ENCODE measurements at places on chromosomes 11 and 22.
A peak's percentile ranks its signal among the peaks of the same experiment; 100 is the strongest.

DNA sequence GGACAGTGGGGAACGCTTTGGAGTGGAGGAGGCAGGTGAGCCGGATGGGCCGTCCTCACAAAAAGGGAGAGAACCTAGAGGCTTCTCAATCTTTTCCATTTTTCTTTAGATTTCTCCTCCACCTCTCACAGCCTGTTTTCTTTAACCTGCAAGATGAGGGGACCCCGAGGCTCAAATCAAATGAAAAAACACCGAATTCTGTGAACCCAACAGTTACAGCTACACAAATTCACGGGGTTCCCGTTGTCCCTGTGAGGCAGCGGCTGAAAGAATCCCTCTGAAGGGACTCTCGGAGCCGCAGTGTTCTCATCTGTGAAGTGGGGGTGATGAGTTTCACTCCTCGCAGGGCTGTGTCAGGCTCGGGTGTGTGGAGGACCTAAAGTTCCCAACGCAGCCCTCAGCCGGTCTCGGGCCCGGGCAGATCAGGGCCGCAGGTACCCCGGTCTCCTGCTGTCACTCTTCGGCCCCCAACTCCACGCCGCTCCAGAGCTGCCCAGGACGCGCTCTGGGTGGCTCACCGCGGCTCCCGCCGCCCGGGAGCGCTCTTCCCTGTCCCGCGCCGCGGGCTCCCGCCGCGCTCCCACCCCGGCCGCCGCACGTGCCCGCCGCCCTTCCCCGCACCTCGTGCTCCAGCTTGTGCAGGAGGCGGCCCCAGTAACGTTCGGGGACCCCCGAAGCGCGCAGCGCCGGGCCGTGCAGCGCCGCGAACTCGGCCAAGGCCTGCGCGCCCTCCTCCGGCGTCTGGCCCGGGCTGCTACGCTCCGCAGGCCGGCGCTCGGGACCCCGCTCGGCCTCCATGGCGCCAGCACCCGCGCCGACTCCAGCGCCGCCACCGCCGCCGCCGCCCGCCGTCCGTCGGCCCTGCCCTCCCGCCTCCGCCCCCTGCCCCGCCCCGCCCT lies at the start of gene TTLL12:
Gene TTLL12 (minus strand): TSS at position 863 of the 899 bp plus-strand sequence. CDS start 65 bp downstream, at position 798.
- peak; percentile 77 for DNase-seq

DNA sequence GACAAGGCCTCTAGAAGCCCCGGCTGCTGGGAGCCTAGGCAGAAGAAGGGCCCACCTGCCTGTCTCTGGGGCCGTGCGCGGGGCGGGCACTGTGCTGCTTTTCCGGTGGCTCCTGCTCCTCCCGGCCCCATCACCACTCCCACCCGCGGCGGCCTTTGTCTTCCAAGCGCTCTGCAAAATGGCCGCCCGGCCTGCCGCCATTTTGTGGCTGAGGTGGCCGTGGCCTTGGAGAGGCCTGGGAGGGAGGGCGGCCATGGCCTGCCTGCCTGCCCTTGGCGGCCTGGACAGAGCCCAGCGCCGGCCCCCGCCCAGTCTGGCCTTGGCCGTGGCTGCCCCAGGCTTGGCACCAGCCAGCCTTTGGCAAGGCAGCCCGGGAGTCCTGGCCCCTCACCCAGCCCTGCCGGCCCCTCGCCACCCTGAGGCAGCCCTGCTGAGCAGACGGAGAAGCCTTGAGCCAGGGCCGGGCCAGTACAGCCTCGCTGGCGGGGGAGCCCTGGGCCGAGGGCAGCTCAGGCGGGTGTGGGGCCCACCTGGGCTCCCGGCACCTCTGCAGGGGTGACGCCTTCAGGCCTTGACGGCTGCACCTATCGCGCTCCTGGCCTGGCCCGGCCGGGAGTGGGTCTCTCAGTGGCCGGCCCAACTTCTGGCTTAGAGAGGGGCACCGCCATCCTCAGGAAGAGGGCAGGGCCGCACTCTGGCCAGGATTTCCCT lies 46.0 kb upstream of the PPARA start:
- no peak for DNase-seq

GRCh38 chr11:36057379-36058042 lies 113.6 kb downstream of the LDLRAD3 start:
- DNase-seq: no peak

DNA sequence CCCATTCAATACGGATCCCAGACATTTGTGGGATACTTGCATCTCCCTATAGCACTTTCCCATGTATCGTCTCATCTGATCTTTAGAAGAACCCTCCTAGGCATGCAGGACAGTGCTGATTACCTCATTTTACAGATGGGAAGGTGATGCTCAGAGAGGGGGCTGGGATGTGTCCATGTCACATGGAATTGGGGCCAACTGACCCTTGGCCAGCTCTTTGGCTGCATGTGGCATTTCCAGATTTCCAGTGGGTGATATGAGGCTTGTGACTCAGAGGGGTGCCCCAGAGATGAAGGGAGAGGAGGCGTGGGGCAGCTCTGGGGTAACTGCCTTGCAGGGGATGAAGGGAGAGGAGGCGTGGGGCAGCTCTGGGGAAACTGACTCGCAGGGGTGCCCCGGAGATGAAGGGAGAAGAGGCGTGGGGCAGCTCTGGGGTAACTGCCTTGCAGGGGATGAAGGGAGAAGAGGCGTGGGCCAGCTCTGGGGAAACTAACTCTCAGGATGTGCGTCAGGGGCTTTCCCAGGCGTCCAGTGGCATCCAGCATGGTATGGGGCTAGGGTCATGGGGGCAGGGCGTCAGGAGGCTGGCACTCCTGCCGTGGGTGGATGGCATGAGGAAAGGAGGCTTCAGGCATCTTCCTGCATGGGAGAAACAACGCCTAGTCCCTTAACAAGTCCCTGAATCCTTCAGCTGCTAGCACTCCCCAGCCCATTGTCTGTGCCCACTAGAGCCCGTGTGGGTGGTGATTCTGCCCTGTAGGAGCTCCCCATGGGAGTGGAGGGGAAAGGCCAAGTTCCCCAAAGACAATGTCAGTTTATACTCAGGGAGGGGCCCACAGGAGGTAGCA lies 11.9 kb upstream of the CERK start:
- DNase-seq: no peak

- peak; percentile 10 for DNase-seq
Measured at GRCh38 chr11:60970369-60970774, 1.1 kb upstream of the CD6 start.

DNA sequence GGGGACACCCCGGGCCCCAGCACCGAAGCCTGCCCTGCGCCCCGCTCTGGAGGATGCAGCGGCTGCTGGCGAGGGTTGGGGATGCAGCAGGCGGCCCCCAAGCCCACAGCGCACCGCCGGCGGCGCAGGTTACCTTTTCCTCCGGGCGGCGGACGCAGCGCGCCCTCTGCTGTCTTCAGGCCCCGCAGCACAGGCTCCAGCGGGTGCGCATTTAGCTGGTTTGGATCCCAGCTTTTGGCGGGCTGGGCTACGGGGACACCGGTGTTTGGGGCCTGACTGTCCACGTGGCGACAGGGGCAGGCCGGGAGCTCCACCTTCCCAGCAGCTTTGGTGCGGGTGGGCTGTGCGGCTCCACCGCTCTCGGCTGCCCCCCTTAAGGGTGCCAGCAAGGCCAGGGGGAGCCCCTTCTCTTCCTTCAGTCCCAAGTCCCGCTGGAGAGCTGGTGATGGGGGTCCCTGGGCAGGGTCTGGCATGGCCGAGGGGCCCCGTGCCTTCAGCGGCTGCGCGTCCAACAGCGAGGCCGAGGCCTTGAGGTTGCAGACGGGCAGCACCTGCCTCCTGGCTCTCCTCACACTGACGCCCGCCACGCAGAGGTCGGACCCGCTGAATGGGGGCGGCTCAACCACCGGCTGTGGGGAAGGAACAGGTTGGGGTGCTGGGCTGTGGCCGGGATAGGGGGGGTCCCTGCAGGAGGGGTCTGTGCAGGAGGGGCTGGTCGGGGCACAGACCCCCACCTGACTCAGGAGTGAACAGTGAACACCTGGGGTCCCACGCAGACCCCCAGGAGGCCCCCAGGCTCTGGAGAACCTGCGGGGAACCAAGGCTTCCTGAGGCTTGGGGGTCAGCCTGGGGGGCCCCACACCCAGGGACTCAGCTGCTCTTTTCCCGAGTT lies 18.0 kb upstream of the IL17REL start:
- peak; percentile 34 for DNase-seq

DNA sequence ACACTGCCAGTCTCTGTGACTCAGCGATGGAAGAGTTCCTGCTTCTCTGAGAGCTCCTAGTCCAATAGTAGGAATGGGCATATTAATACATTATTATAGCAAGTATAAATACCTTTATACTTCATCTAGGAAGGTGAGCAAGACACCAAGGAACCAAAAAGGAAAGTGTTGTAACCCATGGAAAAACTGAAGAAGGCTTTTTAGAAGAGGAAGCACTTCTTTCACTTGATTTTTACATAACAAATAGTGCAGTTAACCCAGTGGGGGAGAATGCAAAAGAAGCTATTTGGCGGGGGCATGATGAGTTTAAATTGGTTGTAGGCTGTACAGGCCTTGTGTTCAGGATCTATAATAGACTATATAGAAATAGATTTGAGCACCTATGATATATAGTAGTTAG lies 31.2 kb upstream of the C11orf87 start:
- DNase-seq: no peak

- peak; percentile 69 for DNase-seq
Measured at GRCh38 chr11:61917334-61918109, at the start of gene RAB3IL1. Gene RAB3IL1, minus strand, starts transcription at chr11:61917566. Its CDS starts 199 bp downstream, at chr11:61917367.

DNA sequence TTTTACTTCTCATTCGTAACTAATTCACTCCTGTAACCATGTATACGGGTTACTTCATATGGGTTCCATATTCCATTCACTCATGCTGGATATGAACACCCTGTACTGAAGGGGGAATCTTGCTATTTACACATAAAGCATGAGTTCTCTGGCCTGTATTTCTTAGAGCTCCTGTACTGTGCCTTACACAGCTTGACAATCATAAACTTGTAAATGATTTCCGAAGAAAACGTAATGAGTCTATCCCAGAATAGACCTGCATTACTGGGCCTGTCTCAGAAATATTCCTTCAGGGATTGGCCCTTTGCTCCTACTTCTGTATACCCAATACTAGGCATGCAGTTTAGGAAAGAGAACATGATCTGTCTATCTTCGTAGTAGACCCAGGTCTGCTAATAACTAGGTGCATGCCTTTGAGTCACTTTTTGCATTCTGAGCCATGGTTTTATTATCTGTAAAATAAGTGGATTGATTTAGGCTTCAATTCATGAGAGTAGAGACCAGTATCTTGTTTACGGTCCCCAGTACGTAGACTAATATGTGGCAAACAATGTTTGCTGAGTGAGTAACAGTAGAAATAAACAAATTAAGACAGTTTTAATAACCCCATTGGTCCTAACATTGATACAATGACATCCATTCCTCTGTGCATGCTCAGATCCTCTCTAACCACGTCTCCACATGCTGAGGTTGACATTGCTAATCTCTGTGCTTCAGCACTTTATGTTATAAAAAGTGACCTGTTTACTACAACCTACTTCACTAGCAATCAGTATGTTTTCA lies 1.2 kb downstream of the CCDC34 start:
- DNase-seq: no peak

DNA sequence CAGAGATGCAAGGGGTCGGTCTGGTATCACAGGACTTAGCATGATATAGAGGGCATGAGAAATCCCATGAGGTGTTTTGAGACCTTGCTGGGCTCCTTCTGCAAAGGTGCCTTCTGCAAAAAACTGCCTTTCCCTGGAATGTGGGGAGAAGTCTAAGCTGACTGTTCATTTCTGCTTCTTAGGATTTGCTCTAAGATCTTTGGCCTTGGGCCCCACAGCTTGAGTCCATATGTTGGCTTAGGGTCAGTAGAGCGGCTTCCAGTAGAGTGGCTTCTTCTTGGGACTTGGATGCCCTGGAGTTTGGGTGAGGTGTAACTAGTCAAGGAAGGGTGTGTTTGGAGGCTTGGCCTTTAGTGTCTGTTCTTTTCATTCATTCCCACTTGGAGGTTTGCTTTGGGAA lies 37.0 kb downstream of the AMPD3 start:
- DNase-seq: no peak

DNA sequence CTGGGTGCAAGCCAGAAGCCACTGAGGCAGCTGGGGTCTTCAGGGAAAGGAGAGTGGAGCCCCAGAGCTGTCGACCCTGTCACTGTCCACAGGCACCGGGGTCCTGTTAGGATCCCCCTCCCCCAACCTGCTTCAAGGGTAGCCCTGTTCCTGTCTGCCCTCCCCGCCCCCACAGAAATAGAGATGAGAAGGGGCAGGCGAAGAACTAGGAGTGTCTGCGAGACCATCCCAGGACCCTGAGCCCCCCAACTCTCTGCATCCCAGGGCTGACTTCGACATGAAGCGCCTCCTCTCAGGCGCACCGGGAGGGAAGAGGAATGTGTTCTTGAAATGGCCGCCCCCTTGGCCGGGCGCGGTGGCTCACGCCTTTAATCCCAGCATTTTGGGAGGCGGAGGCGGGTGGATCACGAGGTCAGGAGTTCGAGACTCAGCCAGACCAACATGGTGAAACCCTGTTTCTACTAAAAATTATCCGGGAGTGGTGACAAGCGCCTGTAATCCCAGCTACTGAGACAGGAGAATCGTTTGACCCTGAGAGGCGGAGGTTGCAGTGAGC lies 607 bp upstream of the ZNF70 start:
- no peak for DNase-seq

DNA sequence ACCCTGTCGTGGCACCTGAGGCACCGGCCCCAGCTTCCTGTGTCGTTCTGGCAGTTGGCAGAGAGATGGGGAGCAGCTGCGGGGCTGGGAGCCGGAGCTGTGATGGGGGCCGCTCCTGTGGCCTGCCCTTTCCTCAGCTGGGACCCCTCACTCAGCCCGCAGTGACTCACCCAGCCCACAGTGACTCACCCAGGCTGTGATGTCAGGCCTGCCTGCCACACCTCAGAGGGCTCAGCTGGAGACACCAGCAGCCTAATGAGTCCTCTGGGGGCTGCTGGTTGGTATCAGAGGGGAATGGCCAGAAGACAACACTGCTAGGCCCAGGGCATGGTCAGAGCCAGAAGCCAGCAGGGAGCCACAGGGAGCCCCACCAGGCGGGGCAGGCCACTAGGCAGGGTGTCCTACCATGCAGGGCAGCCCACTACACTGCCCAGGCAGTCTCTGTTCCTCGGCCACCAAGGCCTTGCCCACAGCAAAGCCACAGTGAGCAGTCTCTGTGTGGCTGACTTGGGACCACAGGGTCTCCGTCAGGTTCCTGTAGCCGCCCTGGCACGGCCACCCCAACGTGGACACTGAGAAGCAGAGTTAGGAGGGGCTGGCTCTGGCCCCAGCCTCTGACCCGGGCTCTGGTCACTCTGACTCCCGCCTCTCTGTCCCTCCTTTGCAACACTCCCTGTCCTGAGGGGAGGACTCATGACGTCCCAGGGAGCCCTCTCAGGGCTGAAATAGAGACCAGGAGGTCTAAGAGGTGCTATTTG lies 4.2 kb upstream of the FXYD2 start:
- DNase-seq: no peak

GRCh38 chr11:1326435-1327063 lies 17.1 kb upstream of the TOLLIP start:
- no peak for DNase-seq

- no peak for DNase-seq
Measured at GRCh38 chr11:25775603-25776002, 556.3 kb upstream of the ANO3 start.

DNA sequence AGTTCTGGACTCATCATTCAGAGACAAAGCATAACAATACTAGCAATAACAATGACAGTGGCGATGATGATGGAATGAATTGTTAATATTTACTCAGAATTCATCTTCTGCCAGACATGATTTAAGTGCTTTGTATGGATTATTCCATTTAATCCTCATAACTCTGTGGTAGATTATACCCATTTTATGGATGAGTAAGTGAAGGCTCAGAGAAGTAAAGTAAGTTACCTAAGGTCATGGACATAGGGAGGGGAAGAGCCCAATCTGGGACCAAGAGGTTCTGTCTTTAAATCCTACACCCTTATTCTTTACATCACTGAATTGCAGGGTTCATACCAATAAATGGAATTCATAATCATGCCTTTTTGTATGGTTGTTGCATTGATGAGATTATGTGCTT lies 72.7 kb downstream of the MYO18B start:
- no peak for DNase-seq

Measured in hematopoietic multipotent progenitor cell treated with erythropoietin and hydrocortisone succinate and interleukin-3 and kit ligand, for 17 days (in vitro differentiated cells).